ENCODE measurements at places on chromosomes 12 and 14. TPM values are rescaled to one million over a fixed set of nuclear protein-coding genes. Genes with fewer than 3 reads are reported as not detected.

Gene KRT78
- not detected for total RNA-seq

Gene KRT2
- 0.62 TPM for total RNA-seq

Gene AMDHD1
- total RNA-seq = 2.0 TPM

Gene TBC1D30
- total RNA-seq = 0.65 TPM

Gene TMTC1
- total RNA-seq = not detected

Gene SLC6A15
- total RNA-seq = not detected

Gene POTEM
- total RNA-seq = not detected

Gene PTPN21
- total RNA-seq = not detected

Gene YBX3
- total RNA-seq = 86.0 TPM

Gene CD163
- 3.9 TPM for total RNA-seq

Gene CYP46A1
- total RNA-seq = 0.41 TPM

Measured in naive thymus-derived CD8-positive, alpha-beta T cell (primary cell).